Esophagus squamous epithelium (tissue), 5 donors: ENCODE measurements at places on chromosomes 4 and X. TPM values are rescaled to one million over a fixed set of nuclear protein-coding genes. Genes with fewer than 3 reads are reported as not detected.

DNA sequence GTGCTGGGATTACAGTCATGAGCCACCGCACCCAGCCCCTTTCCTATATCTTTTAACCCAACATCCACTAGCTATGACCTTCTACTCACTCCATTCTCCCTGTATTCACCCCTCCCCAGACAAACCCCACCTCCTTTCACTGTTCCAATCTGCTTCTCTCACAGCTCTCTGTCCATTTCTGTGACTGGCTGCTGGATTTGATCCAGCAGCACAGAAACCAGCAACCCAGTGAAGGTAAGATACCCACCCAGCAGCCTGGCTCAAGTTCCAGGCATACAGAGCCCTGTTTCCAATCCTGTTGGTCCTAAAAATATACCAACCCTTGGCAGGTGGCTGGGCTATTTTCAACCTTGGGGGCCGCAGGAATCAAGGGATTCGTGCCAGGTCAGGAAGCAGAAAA, 56.9 kb upstream of the SMIM10 start:
- no peak for DNase-seq
- no peaks in the 10 kb centered on the region for H3K36me3 ChIP-seq
- H3K27me3 ChIP-seq = no peaks in the 10 kb centered on the region
- no peak overlapping the region for H3K4me3 ChIP-seq

FAM236B gene
- total RNA-seq = not detected

- no peaks in the 10 kb centered on the region for H3K4me1 ChIP-seq
- no peak overlapping the region for H3K4me3 ChIP-seq
Observed at GRCh38 chr4:129246910-129247461, 151.0 kb downstream of the C4orf33 start.

GRCh38 chrX:9233141-9233540, 199.2 kb upstream of the FAM9B start:
- no peaks in the 10 kb centered on the region for H3K27me3 ChIP-seq
- no peaks in the 10 kb centered on the region for H3K4me1 ChIP-seq

GRCh38 chrX:106467422-106467821, 144.4 kb upstream of the RADX start:
- no peak overlapping the region for H3K4me3 ChIP-seq
- H3K27me3 ChIP-seq = no peaks in the 10 kb centered on the region
- no peak for DNase-seq
- H3K36me3 ChIP-seq = no peaks in the 10 kb centered on the region
- H3K4me1 ChIP-seq = no peaks in the 10 kb centered on the region

SOD3 gene
- total RNA-seq = 39.6 TPM

IL2RG gene
- total RNA-seq = 15.5 TPM

DNA sequence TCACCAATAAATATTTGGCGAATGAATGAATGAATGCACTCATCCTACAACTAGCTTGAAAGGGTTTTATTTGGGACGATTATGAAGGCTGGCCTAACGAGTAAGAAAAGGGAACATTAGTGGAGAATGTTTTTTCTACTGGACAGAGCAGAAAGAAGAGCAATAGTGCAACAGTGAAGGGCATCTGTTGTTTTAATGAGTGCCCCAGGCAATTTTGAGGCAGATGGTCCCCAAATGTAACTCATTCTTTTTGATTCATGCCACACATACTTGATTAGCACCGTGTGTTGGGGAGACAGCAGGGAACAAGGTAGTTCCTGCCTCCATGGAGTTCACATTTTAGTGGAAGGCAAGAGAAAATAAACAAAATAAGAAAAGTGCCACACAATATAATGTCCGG, 22.7 kb upstream of the INTS6L start:
- H3K4me3 ChIP-seq = no peak overlapping the region
- no peak overlapping the region for H3K27ac ChIP-seq
- no peaks in the 10 kb centered on the region for H3K4me1 ChIP-seq
- no peak for DNase-seq
- no peaks in the 10 kb centered on the region for H3K27me3 ChIP-seq
- no peaks in the 10 kb centered on the region for H3K36me3 ChIP-seq

- H3K36me3 ChIP-seq = no peaks in the 10 kb centered on the region
- no peak overlapping the region for H3K4me3 ChIP-seq
- H3K27me3 ChIP-seq = no peaks in the 10 kb centered on the region
- H3K4me1 ChIP-seq = no peaks in the 10 kb centered on the region
- DNase-seq = no peak
Observed at GRCh38 chr4:108488865-108489264, 131.5 kb upstream of the RPL34 start.

GRCh38 chr4:86472377-86473019, 112.6 kb upstream of the MAPK10 start:
- H3K27me3 ChIP-seq = no peaks in the 10 kb centered on the region
- no peak overlapping the region for H3K4me3 ChIP-seq
- no peak overlapping the region for H3K27ac ChIP-seq
- no peaks in the 10 kb centered on the region for H3K36me3 ChIP-seq
- H3K4me1 ChIP-seq = no peaks in the 10 kb centered on the region

- no peak for DNase-seq
- no peak overlapping the region for H3K4me3 ChIP-seq
- no peaks in the 10 kb centered on the region for H3K36me3 ChIP-seq
- H3K27ac ChIP-seq = no peak overlapping the region
Observed at GRCh38 chr4:127118681-127119080, 514.1 kb upstream of the INTU start.

DNA sequence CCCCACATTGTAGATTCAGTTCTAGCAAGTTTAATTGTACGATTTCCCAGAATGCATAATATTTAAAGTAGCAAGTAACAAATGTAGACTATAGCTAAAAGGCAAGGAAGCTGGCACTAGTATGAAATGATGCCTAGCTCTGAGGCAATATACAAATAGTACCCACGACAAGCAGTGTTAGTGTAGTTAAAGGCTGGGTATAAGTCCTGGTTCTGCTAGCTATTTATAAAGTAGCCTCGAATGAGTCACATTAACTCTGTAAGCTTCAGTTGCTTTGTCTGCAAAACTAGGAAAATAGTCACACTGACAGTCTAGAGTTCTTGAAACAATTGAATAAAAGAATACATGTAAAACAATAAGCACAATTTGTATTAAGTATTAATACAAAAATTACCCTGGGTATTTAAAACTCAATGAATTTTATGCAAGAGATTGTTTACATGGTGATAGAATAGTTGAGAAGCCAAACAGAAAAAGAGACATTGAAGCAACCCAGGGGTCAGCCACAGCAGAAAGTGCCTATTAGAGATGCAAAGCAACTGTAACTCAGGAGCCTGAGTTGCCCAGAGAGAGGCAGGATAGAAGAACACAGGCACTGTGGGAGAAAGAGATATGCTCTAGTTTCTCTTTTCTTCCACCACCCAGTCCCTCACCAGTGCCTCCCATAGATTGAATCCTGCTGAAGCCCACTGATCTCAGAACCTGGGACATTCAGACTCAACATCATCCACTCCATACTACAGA, 949.0 kb downstream of the C4orf33 start:
- DNase-seq = no peak
- H3K4me1 ChIP-seq = no peaks in the 10 kb centered on the region
- H3K27me3 ChIP-seq = no peaks in the 10 kb centered on the region
- H3K27ac ChIP-seq = no peak overlapping the region

DNA sequence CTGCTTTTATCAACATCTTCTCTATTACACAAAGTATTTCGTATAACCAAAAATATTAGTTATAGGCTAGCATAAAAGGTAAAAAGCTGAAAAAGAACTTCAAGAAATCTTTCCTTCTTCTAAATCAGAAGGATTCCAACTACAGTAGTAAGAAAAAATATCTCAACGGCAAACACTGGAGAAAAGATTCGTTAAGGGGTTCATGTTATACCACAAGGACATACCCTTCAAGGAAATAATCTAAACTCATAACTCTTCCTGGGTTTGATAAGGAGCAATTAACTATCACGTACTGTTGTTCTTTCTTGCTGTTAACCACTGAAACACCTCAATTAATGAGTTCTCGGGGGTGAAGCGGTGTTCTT, 1.5 kb downstream of the SMIM14 start:
- no peak for DNase-seq
- H3K27ac ChIP-seq = peak overlapping the region; percentile 98
- H3K27me3 ChIP-seq = no peaks in the 10 kb centered on the region
- peak overlapping the region; percentile 95 for H3K4me3 ChIP-seq

TMEM144 gene
- 6.9 TPM for total RNA-seq

MAOB gene
- total RNA-seq = 2.3 TPM

- no peak overlapping the region for H3K4me3 ChIP-seq
- H3K27ac ChIP-seq = no peak overlapping the region
- no peaks in the 10 kb centered on the region for H3K4me1 ChIP-seq
- H3K27me3 ChIP-seq = no peaks in the 10 kb centered on the region
Observed at GRCh38 chr4:8364848-8365350, 75.6 kb downstream of the ACOX3 start.

FREM3 gene
- total RNA-seq = not detected

DNA sequence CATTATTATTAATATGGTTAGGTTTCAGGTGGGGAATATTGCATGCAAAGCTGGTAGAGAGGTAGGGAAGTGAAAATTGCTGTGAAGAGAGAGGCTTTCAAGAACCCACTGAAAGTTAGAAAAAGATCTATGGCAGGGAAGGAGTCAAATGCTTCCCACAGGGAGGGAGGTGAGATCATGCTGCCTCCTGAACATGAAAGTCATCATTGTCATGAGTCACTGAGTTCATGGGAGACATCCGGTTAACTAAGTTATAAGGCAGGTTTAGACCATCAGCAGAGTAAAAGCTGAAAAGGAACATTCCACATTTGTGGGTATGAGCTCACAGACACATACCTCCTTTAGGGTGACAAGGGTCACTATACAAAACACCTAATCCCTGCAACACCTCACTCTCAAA, 16.2 kb downstream of the GATB start:
- no peak overlapping the region for H3K27ac ChIP-seq
- no peak overlapping the region for H3K4me3 ChIP-seq
- no peaks in the 10 kb centered on the region for H3K4me1 ChIP-seq

GRCh38 chr4:22824091-22824490, 131.4 kb downstream of the GBA3 start:
- no peaks in the 10 kb centered on the region for H3K36me3 ChIP-seq
- H3K4me1 ChIP-seq = no peaks in the 10 kb centered on the region
- no peak overlapping the region for H3K4me3 ChIP-seq
- DNase-seq = no peak

NFKB1 gene
- total RNA-seq = 43.2 TPM

DNA sequence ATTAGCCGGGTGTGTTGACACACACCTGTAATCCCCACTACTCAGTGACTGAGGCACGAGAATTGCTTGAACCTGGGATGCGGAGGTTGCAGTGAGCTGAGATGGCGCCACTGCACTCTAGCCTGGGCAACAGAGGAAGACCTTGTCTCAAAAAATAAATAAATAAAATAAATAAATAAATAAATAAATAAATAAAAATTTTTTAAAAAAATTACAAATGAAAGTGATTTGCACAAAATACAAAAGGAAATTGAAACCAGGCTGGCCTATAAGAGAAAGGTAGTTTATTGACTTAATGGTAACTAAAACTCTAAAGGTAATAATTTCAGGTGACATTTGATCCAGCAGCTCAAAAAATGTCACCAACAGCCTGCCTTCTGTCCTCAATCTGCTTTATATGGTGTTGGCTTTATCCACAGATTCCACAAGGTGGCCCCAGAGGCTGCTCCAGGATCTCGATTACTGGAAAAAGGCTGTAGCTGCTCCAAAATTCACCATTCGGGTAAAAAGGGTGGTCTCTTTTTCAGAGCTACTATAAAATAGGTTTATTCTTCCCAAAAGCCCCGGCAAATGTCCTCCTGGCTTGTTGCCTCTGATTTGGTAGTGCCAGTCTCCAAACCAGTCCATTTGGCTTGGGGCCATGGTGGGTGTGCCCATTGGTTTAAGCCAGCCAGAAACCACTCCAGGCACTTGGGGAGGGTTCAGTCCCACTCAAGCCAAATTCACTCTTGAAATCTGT, 61.4 kb upstream of the TRIM2 start:
- no peaks in the 10 kb centered on the region for H3K27me3 ChIP-seq
- no peaks in the 10 kb centered on the region for H3K36me3 ChIP-seq
- no peak for DNase-seq

DNA sequence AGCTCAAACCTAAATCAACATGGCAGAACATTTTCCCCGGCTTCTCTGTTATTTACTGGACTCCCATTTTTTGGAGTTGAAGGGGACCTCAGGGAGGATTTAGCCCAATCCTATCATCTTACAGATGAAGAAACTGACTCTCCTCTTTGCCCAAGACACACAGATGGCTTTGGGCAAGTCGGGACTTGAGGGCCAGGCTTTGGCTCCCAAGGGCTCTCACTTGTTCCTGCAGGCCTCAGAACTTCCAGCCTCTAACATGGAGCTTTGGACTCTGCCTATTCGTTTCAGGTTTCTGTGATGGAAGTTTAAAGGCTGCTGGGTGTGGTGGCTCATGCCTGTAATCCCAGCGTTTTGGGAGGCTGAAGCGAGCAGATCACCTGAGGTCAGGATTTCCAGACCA, 59.5 kb downstream of the RHOH start:
- peaks cover 13% of the 10 kb centered on the region for H3K4me1 ChIP-seq
- no peak for DNase-seq
- H3K4me3 ChIP-seq = no peak overlapping the region
- H3K27ac ChIP-seq = no peak overlapping the region

DNA sequence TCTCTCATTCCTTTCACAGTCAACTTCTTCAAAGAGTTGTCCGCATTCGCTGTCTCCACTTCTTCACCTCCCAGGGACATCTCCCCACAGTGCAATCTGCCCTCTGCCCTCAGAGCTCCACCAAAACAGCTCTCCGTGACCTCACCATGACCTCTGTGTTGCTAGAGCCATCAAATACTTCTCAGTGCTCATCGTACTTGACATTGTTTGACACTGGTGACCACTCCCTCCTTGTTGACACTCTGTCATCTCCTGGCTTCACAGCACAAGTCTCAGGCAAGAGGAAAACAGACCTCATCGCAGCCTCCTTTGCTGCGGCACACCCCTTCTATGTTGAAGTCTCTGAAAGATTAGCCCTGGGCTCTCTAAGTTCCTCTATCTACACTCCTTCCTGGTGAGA, 90.5 kb upstream of the CCDC160 start:
- H3K36me3 ChIP-seq = no peaks in the 10 kb centered on the region
- no peak overlapping the region for H3K27ac ChIP-seq
- no peaks in the 10 kb centered on the region for H3K27me3 ChIP-seq
- H3K4me3 ChIP-seq = no peak overlapping the region

GRCh38 chrX:70386235-70386634, 36.9 kb upstream of the GDPD2 start:
- no peak overlapping the region for H3K4me3 ChIP-seq
- H3K27ac ChIP-seq = no peak overlapping the region
- DNase-seq = no peak
- no peaks in the 10 kb centered on the region for H3K27me3 ChIP-seq
- no peaks in the 10 kb centered on the region for H3K4me1 ChIP-seq

DNA sequence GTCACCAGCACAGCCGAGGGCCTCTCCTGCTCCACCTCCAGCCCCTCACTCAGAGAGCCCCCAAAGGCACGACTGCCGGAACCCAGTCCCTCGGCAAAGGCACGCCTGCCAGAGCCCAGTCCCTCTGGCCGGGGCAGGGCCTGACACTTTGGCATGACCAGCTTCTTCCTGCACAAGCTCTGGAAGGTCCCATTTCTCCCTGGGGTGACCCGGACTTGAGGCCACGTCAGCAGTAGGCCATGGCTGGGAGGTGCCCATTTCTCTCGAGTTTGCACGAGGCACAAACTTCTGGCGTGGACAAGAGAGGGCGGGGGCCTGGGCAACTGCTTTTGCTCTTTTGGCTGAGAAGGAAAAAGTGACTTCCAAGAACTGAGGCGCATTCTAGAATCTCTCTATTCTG, 62.2 kb upstream of the GPR78 start:
- DNase-seq = no peak
- no peaks in the 10 kb centered on the region for H3K27me3 ChIP-seq
- H3K36me3 ChIP-seq = no peaks in the 10 kb centered on the region
- H3K27ac ChIP-seq = no peak overlapping the region
- no peak overlapping the region for H3K4me3 ChIP-seq

GRCh38 chr4:182548156-182548555, 305.0 kb downstream of the TENM3 start:
- H3K27ac ChIP-seq = no peak overlapping the region
- H3K27me3 ChIP-seq = no peaks in the 10 kb centered on the region
- H3K36me3 ChIP-seq = no peaks in the 10 kb centered on the region
- H3K4me3 ChIP-seq = no peak overlapping the region
- DNase-seq = no peak

DRP2 gene
- total RNA-seq = not detected

UGT2B15 gene
- not detected for total RNA-seq
